Parietal lobe (tissue), 2 donors: ENCODE measurements at places on chromosomes 7 and 10. TPM values are rescaled to one million over a fixed set of nuclear protein-coding genes. Genes with fewer than 3 reads are reported as not detected.

The CD36 gene
- 12.2 TPM for total RNA-seq

The GAD2 gene
- total RNA-seq: 27.2 TPM

The SPDYE2 gene
- not detected for total RNA-seq

The TRIM50 gene
- total RNA-seq: not detected

The ZNF727 gene
- 3.8 TPM for total RNA-seq

The NXPH1 gene
- total RNA-seq: 33.5 TPM

The NODAL gene
- total RNA-seq: 3.1 TPM

The CEP55 gene
- total RNA-seq: 4.1 TPM

The ZNF212 gene
- total RNA-seq: 5.9 TPM

The CYP3A7 gene
- 0.31 TPM for total RNA-seq

The PI4K2A gene
- total RNA-seq: 10.3 TPM

The CRTAC1 gene
- 5.0 TPM for total RNA-seq

The EPO gene
- not detected for total RNA-seq

The PVRIG gene
- not detected for total RNA-seq

The DPP6 gene
- 88.6 TPM for total RNA-seq

The PRSS2 gene
- not detected for total RNA-seq

The NRP1 gene
- total RNA-seq: 90.1 TPM

The ETV1 gene
- 68.2 TPM for total RNA-seq

The LIPK gene
- total RNA-seq: not detected

The AMZ1 gene
- 2.5 TPM for total RNA-seq

The ZNF488 gene
- total RNA-seq: 2.5 TPM

The GTPBP4 gene
- 31.9 TPM for total RNA-seq

The OR13A1 gene
- total RNA-seq: 0.63 TPM

The CLRN3 gene
- not detected for total RNA-seq

The PAPSS2 gene
- total RNA-seq: 2.5 TPM

The HTR5A gene
- 0.94 TPM for total RNA-seq

The MUC3A gene
- total RNA-seq: 0.63 TPM

The PLPP4 gene
- 22.5 TPM for total RNA-seq

The ADCYAP1R1 gene
- total RNA-seq: 65.4 TPM

The CADPS2 gene
- 10.0 TPM for total RNA-seq
